ENCODE measurements at places on chromosomes 7 and 10. TPM values are rescaled to one million over a fixed set of nuclear protein-coding genes. Genes with fewer than 3 reads are reported as not detected.
A peak's percentile ranks its signal among the peaks of the same experiment; 100 is the strongest.

- peak; percentile 8 for DNase-seq
Measured at GRCh38 chr7:9091282-9091681, 657.9 kb downstream of the NXPH1 start.

- no peak for DNase-seq
Measured at GRCh38 chr7:108711611-108712010, 141.9 kb downstream of the DNAJB9 start.

- no peak for DNase-seq
Measured at GRCh38 chr10:132638130-132638515, 100.5 kb downstream of the INPP5A start.

DNA sequence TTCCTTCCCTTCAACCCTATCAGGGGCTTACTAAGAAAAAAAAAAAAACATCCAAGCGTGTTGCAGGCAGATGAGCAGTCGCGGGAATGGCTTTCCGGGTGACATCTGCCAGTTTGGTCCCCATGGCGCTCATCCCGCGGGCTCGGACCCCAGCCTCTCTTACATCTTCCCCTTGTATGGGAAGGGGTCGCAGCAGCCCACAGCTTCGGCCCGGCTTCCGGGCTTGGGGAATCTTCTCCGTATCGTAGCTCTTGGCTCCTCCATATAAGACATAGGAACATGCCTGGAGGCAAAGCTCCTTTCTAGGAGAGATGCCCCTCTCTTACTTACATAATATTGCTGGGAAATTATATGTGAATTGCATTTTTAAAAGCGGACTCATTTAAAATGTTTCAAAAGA lies 99.5 kb downstream of the CUX1 start:
- DNase-seq = no peak

- no peak for DNase-seq
Measured at GRCh38 chr10:30041196-30042105, 17.9 kb downstream of the JCAD start.

DNA sequence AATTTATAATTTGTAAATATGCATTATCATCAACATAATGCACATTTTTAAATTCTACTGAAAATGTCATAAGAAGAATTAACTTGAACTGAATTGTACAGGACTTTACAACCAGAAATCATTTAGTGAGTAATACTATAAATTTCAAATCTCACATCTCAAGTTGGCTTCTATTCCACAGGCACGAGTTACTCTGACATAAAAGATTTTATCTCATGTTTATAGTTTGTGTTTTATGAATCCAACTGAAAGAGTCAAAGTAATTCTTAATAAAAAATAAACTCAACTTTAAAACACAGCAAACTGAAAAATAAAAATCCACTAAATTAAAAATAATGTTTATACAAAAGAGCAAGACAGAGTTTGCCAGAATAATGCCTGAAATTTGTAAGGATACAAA lies 129.2 kb downstream of the CD36 start:
- DNase-seq = no peak

DNA sequence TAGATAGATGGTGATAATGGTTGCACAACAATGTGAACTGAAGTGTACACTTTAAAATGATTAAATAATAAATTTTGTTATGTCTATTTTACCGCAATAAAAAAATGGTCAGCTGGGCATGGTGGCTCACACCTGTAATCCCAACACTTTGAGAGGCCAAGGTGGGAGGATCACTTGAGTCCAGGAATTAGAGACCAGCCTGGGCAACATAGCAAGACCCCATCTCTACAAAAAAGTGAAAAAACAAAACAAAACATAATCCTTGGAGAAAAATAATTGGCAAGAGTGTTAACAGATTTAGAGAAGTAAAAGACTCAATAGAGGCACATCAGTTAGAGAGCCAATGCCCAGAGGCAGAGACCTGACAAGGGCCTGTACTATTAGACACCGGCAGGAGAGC lies 9.9 kb upstream of the RPEL1 start:
- DNase-seq = no peak

DNA sequence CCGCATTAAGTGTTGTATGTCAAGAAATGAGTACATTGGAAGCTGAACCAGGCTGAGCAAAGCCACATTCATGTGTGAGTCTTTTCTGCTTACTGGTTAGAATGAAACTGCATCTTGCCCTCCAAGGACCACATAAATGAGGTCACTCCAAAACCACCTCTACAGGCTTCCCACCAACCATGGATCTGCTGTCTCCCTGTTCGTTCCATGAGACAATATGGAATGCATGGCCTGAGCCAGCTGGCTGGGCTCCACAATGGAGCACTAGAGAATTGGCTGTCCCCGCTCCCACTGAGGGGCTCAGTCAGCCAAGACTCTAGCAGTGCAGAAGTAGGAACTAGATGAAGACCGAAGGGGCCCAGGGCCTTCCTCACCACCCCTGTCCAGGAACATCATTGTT lies 120.8 kb downstream of the TNS3 start:
- no peak for DNase-seq

DNA sequence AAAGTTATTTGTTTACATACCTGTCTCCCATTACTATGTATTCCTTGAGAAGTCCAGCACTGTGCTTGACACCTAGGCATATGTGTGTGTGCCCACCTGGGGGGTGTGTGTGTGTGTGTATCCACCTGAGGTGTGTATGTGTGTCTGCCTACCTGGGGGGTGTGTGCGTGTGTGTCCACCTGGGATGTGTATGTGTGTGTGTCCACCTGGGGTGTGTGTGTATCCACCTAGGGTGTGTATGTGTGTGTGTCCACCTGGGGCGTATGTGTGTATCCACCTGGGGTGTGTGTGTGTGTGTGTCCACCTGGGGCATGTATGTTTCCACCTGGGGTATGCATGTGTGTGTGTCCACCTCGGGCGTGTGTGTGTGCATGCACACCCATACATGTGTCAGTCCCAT lies 603.5 kb downstream of the PHTF2 start:
- no peak for DNase-seq

- DNase-seq = peak; percentile 45
Measured at GRCh38 chr10:15427843-15428414, 56.8 kb upstream of the FAM171A1 start.

GRCh38 chr7:105036217-105037168 lies 22.5 kb downstream of the KMT2E start:
- no peak for DNase-seq

- peak; percentile 19 for DNase-seq
Measured at GRCh38 chr10:35641676-35642034, 441 bp downstream of the FZD8 start.

GRCh38 chr7:47587976-47588375 lies 6.1 kb upstream of the TNS3 start:
- DNase-seq = no peak

GRCh38 chr10:9075420-9075819 lies 1020.9 kb downstream of the GATA3 start:
- peak; percentile 25 for DNase-seq

- DNase-seq = no peak
Measured at GRCh38 chr10:71684356-71685173, 35.0 kb downstream of the C10orf105 start.

DNA sequence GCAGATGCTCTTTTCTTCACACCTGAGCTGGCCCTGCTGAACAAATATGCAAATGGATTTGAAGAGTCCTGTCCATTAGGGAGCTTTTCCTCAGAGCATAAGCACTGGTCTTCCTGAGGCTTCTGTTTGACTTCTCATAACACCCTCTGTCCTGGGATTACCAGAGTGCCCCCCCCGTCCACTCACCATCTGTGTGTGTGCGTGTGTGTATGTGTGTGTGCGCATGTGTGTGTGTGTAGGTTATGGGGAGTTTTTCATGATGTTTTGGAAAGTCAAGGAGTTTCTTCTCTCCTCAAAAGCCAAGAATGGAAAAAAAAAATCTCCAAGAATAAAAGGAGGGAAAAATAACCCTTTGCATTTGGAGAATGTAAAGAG lies 57.7 kb upstream of the COMTD1 start:
- peak; percentile 8 for DNase-seq

GRCh38 chr10:28984431-28984830 lies 304.4 kb upstream of the LYZL1 start:
- DNase-seq = peak; percentile 20

- no peak for DNase-seq
Measured at GRCh38 chr10:3982746-3983442, 197.9 kb upstream of the KLF6 start.

DNA sequence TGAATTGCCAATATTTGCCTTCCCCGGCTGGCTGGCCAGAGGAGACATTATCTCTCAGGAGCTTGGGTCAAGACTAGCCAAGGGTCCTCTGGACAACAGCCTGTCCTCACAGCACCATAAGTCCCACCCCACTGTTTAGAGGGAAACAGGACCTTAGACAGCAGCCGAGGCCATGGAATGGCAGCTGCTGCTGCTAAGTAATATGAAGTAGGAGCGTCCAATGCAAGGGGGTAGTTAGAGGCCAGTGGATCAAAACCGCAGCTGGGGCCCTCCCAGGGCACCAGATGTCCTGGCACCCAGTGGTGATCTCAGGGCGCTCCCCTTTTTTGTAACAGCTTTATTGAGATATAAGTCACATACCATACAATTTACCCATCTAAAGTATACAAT lies 12.9 kb upstream of the KCP start:
- no peak for DNase-seq

GRCh38 chr7:22876986-22877729 lies 54.5 kb upstream of the TOMM7 start:
- DNase-seq = no peak

DNA sequence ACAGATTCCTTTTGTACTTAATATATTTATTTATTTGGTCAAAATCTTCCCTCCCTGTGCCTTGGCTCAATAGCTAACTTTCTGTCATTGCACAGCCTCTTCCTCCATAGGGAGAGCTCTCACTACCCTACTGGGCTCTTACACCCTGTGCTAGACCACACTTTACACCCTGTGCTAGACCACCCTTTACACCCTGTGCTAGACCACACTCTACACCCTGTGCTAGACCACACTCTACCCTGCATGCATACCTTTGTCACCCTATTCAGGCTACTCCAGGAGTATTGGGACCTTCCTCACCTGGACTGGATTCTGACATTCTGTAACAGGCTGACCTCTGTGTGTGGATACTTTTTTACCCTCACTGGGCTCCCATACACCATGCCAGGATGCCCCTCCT lies 298.5 kb upstream of the TPK1 start:
- no peak for DNase-seq

DNA sequence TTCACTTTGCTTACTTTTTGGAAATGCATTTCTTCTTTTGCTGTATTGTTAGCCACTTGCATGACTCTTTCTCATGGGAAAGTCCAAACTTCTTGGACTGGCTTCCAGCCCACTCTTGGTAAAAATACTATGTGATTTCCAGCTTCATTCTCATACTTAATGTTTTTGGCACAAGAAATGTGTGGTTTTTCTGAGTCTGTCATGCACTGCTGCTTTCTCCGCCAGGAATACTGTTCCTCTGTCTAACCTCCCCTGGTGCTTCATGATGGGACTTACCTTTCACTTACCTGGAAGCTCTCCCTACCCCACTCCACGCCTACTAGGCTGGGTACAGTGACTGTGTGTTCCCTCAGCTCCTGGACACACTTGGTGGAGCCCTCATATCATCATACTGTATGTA lies 18.7 kb downstream of the MGAM2 start:
- DNase-seq = no peak

GRCh38 chr10:4372601-4373000 lies 453.4 kb upstream of the AKR1E2 start:
- no peak for DNase-seq

GRCh38 chr7:18861514-18862118 lies 255.8 kb downstream of the TWIST1 start:
- no peak for DNase-seq

DNA sequence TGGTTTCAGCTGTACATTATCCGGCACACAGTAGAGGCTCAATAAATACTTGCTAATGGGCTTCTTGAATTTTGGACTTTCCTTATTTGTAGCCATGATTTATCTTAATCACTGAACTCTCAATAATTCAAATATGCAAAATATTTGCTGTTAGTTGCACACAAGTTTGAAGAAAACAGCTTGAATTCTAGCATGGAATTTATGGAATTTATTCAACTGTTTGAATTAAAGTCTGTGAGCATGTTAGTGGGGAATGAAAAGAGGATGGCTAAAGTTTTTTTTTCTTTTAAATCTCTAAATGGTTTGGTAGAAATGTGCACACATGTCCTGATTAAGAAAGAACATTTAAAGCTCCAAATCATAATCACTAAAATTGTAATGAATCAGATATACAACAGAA lies 42.5 kb downstream of the SIRT1 start:
- DNase-seq = no peak

DNA sequence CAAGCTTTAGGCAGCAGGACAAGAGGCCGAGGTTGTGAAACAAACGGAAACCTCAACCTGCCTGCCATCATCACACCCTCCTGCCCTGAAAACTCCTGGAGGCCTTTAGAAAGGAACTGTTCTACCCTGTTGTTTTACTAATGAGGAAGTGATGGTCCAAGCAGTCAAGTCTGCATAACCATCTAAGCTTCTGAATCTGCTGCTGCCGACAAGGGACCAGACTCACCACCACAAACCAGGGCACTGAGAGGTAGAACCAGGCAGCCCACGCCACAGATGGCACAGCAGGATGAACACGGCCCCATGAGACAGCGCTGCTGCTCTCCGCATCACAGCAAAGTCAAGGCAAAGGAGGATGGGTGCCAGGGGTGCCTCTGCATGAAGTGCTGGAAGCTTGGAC lies 209.4 kb downstream of the CELF2 start:
- DNase-seq = no peak

DNA sequence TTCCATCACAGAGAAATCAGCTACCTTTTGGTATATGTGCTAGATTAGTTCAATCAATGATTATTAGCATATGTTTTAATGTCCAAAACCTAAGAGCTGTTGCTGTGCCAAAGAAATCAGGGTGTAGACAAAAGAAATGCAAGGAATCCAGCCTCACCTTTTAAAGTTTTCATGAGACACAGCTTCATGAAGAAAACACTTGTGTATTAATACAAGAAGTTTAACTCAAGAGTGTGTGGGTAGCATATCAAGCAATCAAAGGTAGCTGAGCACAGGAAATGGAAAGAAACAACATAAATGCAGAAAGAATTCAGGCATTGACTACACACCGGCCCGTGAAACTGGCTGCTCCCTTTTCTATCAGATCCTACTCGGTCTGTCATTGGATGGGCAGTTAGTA lies 76.0 kb upstream of the CAV2 start:
- peak; percentile 68 for DNase-seq

KIAA1217 gene
- total RNA-seq = 9.6 TPM

SUGCT gene
- not detected for total RNA-seq

ZNF800 gene
- 19.1 TPM for total RNA-seq

ADGRA1 gene
- not detected for total RNA-seq

NCF1 gene
- total RNA-seq = not detected

OGDHL gene
- 0.08 TPM for total RNA-seq

GIMAP4 gene
- not detected for total RNA-seq

TRIM50 gene
- not detected for total RNA-seq

MBL2 gene
- not detected for total RNA-seq

GNGT1 gene
- total RNA-seq = not detected

UFSP1 gene
- 30.4 TPM for total RNA-seq

Measured in HT-29 (cell line).